ENCODE measurements at places on chromosomes 1 and 21.

GRCh38 chr1:10755970-10756521 lies 40.4 kb downstream of the CASZ1 start:
- DNase-seq: peak; percentile 8

DNA sequence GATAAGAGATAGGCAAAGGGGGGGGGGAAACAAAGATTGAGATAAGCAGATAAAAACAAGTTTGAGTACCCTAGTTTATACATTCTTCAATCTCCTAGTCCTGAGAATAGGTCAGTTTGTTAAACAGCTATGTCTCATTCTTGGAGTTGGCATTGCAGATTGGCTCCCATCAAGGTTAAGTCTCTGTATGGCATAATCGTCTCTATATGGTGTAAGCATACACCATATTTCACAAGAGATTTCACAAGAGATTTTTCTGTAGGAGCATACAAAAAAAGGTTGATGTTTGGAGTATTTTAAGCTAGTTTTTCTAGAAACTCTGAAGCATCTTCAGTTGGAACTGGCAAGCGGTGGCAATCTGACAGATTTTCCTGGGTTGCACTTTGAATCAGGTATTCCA lies 35.8 kb downstream of the NCAM2 start:
- no peak for DNase-seq

- peak; percentile 82 for DNase-seq
Measured at GRCh38 chr1:162689745-162690671, 57.7 kb downstream of the DDR2 start.

DNA sequence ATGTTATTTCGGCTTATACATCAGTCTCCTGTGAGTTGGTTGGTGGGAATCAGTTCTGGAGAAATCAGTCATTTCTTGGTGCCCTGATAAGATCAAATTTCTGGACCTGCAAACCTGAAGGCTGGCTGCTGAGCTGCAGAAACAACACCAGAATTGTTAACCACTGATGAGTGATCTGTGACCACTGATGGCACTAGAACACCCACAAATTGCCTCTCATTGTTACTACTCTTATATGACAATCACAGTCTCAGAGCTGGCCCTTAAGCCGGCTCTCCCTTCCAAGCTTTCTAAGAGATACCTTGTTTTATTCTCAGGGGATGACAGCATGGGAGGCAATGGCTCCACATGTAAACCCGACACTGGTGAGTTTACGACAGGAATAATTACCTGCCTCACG lies 1.9 kb downstream of the C1orf162 start:
- no peak for DNase-seq

- no peak for DNase-seq
Measured at GRCh38 chr21:36751383-36751782, 52.5 kb downstream of the SIM2 start.

- no peak for DNase-seq
Measured at GRCh38 chr1:225654688-225655508, 2.0 kb upstream of the ENAH start.

DNA sequence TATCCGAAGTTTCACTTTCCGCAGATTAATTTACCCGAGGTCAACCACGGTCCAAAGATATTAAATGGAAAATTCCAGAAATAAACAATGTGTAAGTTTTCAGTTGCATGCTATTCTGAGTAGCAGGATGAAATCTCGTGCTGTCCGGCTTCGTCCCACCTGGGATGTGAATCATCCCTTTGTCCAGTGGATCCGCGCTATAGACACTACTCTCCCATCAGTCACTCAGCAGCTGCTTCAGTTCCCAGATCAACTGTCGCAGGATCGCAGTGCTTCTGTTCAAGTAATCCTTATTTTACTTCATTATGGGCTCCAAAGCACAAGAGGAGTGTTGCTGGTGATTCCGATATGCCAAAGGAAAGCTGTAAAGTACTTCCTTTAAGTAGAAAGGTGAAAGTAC lies 8.3 kb upstream of the LRP8 start:
- DNase-seq: no peak

- peak; percentile 82 for DNase-seq
Measured at GRCh38 chr1:32066489-32066873, 6.3 kb upstream of the TMEM39B start.

DNA sequence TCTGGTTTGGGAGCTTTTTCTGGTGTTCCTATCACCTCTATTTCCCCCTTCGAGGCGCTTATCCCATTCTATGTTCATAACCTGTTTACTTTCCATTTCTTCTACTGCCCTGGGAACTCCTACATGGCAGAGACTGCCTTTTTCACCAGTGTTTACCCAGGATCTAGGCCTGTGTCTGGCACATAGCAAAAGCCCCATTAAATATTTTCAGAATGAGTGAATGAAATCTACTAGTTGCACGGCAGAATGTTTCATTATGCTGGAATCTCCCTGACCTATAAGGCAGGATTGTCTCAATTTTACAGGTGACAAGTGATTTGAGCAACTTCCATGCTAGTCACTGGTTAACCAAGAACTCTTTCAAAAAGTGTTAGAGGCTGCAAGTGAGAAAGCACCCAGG lies 70.1 kb downstream of the PGM1 start:
- DNase-seq: peak; percentile 38

DNA sequence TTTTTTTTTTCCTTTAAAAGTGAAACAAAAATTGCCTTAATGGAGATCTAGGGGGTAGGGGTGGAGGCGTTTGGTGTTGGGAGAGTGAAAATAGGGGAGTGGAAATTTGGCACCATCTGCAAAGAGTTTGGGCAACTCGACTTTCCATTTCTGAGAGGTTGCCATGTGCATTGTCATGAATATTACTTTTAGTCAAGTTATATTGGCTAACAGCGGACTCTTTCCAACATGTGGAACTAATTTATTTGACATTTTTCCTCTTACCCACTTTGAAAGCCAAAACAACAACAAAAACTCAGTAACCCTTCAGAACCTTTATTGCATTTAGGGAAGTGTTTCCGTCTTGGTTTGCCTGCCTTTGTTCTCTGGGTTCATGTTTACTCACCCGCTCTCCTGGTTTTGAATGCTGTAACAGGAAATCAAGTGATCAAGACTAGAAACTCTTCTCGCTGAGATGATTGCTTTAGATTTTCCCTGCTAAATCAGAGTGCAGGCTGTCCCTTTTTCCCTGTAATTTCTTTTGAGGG lies 70.4 kb downstream of the CACHD1 start:
- peak; percentile 77 for DNase-seq

DNA sequence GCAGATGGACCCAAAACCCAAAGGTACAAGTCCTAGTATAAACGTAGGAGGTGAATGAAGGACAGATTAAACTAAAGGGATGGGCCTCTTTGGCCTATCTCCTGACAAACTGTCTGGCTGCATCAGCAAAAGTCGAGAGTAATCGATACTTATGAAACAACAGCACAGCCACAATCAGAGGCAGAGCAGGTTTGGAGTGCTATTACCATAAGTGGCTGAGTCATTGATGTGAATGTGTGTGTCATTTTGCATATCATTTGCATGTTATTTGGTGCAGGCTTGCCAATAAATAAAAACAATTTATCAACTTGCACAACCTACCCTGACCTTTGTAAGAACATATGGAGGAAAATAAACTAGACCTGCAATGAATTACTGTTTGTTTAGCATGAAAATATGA lies 283.1 kb downstream of the NUF2 start:
- peak; percentile 4 for DNase-seq

- DNase-seq: no peak
Measured at GRCh38 chr21:27333096-27333495, 366.2 kb upstream of the ADAMTS5 start.

GRCh38 chr1:229093238-229093540 lies 177.7 kb upstream of the RAB4A start:
- DNase-seq: no peak

DNA sequence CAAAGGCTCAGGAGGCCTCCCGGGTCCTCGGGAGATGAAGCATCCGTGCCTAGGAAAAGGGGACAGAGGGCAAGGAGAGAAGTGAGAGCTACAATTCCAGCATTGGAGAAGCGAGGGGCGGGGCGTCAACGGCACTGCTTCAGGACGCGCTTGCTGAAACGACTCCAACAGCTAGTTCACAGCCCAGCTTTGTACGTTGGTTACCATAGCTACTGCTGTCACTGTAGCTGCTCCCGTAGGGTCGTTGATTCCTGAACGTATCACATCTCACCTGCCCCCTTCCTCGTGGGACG lies 63.1 kb downstream of the TOR1AIP2 start:
- no peak for DNase-seq

GRCh38 chr21:29470397-29470796 lies 171.7 kb downstream of the BACH1 start:
- no peak for DNase-seq

GRCh38 chr21:15071009-15071408 lies 6.2 kb upstream of the NRIP1 start:
- no peak for DNase-seq

DNA sequence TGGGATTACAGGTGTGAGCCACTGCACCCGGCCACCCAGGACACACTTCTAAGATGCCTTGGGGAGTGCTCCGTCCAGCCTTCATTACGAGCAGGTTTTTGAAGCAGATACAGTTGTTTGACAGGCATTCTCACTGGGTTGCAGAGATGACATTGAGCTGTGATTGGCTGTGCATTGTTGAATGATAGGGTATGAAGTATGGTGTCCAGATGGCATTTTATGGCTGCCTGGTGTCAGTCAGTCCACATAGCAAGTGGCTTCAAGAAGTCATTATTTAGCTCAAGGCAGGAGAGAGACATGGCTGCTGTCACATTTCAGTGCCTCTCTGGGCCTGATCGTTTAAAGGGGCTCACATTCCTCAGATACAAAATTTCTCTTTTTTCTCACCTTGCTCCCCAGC lies 14.8 kb upstream of the PADI2 start:
- DNase-seq: no peak

- DNase-seq: no peak
Measured at GRCh38 chr1:219099307-219099706, 74.4 kb upstream of the LYPLAL1 start.

DNA sequence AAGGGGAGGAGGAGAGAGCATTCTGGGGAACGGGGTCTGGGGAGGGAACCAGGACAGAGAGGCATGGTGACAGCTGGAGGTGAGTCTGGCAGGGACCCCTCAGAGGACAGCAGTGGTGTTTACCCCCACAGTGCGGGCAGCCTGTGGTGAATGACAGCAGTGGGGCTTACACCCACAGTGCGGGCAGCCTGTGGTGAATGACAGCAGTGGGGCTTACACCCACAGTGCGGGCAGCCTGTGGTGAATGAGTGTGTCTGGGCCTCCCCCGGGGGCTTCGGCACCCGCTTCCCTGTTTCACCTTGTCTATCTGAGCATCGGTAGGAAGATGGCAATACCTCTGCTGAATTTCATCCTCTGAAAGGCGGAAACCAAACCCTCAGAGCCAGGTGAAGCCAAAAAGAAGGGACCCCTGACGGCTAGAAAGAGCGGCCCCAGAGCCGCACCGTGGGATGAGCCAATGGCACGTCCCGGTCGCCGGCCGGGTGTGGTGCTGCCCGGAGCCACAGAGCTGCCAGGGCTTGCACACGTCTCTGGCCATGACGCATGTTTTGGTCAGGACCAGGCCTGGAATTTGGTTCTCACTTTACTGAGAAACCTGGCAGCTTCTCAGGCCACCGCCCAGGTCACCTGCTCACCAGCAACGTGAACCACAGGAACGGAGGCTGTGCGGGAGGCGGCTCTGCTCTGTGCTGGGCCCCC lies 54.1 kb downstream of the SIK1 start:
- no peak for DNase-seq

GRCh38 chr1:232225336-232226131 lies 404.4 kb downstream of the SIPA1L2 start:
- no peak for DNase-seq

DNA sequence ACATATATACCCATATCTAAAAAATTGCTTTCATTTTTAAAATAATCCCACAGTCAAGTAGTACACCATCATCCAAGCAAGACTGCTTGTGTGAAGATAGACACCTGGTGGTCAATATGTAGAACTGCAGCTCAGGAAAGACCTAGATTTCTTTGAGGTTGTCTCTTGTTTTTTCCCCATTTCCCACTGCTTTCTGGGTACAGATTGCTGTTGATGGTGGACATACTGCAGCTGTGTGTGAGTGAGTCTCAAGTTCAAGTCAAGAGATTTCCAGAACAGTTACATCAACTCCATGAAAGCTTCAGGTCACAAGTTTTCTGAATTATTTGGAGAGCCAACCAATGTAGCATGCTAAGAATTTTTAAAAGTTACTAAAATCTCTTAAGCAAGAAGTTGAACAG lies 306.4 kb downstream of the DUSP10 start:
- DNase-seq: peak; percentile 78

GRCh38 chr1:241095847-241096246 lies 261.2 kb downstream of the RGS7 start:
- no peak for DNase-seq

GRCh38 chr1:168913711-168914463 lies 184.9 kb upstream of the DPT start:
- no peak for DNase-seq

GRCh38 chr1:111489604-111490003 lies 13.8 kb downstream of the ADORA3 start:
- DNase-seq: peak; percentile 54

- no peak for DNase-seq
Measured at GRCh38 chr1:32178380-32179192, 889 bp upstream of the TXLNA start.

DNA sequence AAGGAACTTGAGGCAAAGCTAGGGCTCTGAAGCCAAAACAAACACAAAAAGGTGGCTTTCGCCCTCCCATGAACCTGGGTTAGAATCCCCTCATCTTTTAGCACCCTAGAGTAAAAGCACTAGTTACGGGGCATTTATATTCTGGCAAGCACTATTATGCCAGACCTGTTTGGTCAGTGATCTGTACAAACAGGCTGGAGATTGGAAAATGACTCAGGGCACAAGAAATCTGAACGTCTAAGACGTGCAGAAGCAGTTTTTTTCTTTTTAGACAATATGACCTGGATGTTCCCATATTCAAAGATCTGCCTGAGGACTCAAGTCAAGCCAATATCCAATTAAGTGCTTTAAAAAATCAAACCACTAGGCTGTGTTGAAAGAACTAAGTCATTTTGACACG lies 3.0 kb downstream of the ZNF436 start:
- DNase-seq: peak; percentile 11

DNA sequence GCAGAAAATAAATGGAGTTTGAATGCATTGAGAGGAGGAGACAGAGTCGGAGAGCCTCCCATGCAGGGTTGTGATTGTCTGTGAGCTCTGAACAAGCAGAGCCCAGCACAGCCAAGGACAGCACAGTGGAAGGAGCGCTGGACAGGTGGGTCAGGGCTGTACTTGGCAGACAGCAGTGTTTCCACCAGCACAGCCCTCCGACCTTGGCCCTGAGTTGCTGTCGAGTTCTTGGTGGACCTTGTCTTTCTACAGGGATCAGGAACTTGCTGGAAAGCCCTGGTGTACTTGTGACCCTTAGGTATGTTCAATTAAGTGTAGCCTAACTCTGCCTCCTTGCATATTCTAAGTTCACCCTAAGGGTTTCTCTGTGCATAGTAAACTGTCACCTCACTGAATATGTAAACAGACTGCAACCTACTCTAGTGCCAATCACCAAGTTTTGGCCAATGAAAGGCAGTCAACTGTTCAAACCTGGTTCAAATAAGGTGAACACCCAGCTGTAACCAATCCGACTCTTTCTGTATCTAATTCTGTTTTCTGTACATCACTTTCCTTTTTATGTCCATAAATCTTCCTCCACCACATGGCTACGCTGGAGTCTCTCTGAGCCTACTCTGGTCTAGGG lies 86.6 kb upstream of the SLC25A33 start:
- DNase-seq: no peak

- no peak for DNase-seq
Measured at GRCh38 chr1:60031146-60031545, 42.4 kb downstream of the C1orf87 start.
